ENCODE measurements at places on chromosomes 7 and 10. TPM values are rescaled to one million over a fixed set of nuclear protein-coding genes. Genes with fewer than 3 reads are reported as not detected.

The KLF14 gene
- total RNA-seq = not detected

GRCh38 chr10:59362144-59362958 is at the start of gene FAM13C:
FAM13C (minus strand) TSS chr10:59362549; CDS start chr10:59362460, 89 bp downstream.
- DNase-seq = no peak

The SNX10 gene
- total RNA-seq = 45.0 TPM

GRCh38 chr7:158355456-158356065 is 232.1 kb downstream of the PTPRN2 start:
- DNase-seq = no peak

DNA sequence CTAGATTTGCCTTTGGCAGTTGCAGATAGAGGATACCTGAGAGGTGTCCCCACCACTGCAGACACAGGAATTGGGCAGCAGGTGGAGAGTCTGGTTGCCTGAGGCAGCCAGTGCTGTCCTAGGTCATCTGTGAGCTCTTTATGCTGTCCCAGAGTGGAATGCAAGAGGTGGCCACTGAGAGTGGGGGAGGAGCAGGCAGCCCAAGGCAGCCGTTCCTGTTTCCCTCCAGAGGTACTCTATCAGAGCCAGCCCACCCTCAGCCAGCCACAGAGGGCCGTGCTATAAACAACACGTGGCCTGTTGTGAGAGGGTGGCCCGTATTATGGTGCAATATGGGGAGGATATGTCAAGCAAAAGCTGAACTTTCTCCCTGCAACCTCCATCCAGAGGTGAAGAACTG is 8.5 kb downstream of the LRRC18 start:
- DNase-seq = no peak

DNA sequence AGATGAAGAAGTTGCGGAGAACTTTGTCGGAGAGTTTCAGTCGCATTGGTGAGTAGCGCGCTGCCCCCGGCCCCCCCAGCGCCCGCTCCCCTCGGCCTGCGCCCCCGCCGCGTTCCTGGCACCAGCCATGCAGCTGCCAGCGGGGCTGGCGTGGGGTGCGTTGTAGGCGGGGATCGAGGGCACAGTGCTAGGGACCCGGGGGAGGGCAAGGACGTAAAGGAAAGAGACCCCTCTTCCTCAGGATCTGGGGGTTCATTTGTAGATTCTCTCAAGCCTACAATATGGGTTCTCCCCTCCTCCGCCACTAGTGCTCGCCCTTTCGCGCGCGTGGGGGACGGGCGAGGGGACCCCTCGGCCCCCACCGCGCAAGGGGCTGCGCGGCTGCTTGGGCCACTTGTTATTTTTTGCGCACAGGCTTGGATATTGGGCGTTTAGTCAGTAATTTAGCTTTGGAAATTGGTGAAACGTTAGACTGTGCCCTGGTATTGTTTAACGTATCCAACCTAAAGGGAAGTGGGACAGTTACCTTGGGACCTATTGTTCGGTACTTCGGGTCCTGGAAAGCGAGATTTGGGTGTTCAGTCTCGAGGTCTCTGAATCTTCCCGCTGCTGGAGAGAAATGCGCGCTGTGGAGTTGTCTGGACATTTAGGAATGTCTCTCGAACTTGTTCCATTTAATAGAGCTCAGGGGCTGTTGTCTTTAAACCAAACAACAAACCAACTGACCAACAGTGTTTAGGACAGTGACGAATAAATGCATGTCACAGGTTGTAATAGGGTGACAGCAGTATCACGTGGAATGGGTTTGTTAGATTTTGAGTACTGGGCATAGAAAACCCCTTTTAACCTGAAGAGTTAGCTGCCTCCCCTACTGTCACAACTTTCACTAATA is 796 bp downstream of the CDK14 start:
- DNase-seq = no peak

The WEE2 gene
- total RNA-seq = not detected

Data from CD8-positive, alpha-beta memory T cell (primary cell).